ENCODE measurements at places on chromosomes 5 and 9.

DNA sequence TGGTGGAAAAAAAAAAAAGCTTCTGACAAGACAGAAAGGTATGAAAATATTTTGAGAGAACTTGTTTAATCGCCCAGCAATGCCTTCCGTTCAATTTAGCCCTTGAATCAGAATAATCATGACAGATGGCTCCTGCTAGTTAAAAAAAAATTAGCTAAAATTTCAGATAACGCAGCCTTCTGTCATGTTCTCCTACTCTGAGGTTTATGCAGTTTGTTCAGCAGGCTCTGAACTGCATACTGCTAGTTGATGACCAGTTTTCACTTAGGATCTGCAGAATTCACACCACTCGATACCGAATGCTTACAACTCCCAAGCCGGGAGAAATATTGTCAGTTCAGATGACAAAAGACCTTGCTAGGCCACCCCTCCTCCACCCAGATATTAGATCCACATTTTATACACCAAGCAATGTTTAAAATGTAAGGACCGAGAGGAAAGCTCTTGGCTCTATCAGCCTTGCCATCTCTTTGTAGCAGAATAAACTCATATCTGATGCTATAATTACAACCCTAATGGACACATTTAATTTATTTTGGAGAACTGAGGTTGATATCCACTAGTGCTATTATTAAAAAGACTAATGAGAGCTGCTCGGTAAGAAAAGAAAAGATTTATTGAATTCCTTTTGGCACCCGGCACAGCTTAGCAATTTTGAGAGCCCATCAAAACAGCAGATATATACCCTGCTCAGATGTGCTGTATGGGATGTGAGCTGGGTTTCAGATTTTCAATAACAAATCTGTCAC lies 322.8 kb downstream of the GLIS3 start:
- no peak for DNase-seq

- no peak for DNase-seq
These were observed 326.5 kb downstream of the SH3GL2 start for GRCh38 chr9:17905366-17905765.

DNA sequence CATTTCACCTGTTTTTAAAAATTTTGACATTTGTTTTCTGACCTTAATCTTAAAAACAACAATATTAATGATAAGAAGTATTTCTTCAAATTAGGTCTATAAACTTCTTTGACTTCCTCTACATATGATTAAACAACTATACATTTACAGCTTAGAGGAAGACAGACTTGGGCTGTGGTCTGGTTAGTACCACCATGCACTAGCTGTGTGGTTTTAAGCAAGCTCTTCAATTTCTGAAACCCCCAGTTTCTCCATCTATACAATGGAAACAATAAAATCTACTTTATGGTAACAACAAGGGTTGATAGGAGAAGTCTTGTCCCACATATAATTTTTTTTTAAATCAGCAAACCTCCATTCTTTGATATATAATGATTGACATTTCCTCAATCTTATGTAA lies 15.7 kb downstream of the ANKDD1B start:
- no peak for DNase-seq

DNA sequence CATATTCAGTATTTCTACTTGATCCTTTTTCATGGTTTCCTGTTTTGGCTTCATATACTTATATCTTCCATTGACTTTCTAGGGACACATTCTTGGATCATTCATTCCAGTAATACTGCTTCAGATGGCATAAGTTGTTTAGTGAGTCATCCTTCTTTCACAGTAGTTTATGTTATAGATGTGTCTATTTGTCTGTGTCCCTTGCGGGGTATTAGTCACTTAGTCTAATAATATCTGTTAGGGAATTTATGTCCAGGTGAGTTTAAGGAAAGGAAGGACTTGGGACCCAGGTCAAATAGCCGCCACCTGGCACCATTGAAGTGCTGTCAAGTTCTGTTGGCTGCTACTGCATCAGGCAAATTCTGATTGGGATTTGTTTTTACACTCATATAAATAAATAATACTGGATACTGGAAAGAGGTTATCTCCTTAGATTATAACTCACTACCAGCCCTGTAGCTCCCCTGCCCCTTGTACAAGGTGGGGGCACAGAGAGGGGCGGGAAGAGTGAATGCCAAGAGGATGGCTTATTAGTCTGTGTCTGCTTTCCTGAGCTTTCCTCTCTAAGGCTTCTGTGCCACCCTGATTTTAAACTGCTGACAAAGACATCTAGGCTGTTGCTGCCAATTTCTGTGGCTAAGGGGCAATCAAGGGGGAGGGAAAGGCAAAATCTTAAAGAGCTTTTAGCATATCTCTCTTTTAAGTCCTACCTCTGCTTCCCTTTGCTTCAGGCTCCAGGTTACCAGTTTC lies 64.9 kb downstream of the CDC42SE2 start:
- no peak for DNase-seq

GRCh38 chr5:65760504-65761275 lies 38.7 kb downstream of the NLN start:
- DNase-seq: peak; percentile 76

Data from CD4-positive, alpha-beta T cell treated with Interleukin-10 for 1 hour (primary cell).